ENCODE measurements at places on chromosomes 3 and 15.

GRCh38 chr3:136476280-136476679 is 226.1 kb downstream of the PCCB start:
- DNase-seq: no peak

DNA sequence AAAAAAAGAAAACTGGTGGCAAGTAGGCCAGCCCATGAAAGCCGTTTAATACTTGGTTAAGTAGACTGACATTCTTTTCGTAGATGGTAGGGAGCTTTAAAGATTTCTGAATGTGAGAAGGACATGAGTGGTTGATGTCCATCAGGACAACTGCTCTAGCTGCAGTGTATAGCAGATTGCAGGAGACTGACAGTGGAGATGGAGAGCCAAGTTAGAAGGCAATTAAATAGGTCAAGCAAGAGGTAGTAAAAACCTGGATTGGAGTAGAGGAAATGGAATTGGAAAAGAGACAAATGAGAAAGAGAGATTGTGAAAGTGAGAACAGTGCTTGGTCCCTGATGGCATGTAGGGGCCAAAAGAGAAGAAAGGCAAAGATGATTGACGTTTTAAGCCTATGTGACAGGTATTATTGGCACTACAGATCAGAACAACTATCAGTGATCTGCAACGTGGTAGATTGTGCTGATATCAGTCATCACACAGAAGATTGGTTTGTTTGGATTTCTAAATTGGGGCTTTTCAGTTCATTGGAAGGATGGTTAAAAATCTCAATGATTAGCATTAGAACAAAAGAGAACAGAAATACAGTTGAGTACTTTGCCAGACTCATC is 74.0 kb downstream of the CNTN4 start:
- DNase-seq: no peak

- no peak for DNase-seq
Measured at GRCh38 chr3:97689111-97689510, 75.4 kb upstream of the ARL6 start.

DNA sequence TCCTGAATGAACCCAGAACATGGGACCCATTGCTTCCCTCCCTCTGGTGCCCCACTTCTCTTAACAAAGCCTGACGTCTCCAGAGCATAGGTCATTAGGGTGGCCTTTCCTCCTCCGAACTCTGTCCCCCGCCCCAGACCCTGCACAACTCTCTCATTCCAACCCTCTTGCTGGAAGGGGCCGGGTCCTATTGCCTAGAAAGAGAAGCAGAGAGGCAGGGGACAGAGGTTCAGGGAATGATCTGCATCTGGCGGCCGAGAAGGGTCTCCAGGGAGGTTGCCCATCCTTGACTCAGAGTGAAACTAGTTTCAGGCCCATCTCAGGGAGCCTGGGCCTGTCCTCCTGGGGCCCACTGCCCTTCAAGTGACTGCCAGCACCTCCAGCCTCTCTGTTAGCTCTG is 79.0 kb downstream of the LINGO1 start:
- DNase-seq: no peak

DNA sequence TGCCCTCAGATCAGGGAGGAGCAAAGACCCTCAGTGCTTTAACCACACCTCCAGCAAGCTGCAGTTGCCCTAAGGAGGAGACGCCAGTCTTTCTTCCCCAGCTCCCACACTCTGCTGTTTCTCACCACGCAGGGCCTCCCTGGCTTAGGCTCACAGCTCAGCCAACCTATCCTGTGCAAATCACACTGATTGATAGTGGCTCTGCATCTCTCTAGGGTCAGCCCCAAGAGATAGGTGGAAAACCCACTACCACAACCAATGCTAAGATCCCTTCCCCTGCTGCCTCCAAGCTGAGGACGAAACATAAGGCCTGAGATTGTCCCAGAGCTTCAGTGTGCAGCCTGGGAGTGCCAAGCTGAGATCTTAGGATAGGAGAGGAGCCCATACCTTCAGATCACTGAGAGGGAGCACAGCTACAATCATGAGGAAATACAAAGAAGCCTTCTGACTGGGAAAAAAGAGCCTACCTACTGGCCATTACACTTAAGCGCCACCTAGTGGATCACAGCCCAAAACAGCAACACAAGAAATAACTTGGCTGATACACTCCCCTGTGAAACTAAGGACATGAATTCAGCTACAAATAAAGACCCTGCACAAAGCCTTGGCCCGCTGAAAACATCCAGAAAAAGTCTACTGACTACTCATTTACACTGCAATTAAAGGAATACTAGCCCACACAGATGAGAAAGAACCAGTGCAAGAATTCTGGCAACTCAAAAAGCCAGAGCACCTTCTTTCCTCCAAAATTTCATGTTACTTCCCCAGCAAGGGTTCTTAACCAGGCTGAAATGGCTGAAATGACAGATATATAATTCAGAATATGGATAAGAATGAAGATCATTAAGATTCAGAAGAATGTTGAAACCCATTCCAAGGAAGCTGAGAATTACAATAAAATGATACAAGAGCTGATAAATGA is 271.5 kb upstream of the DCBLD2 start:
- peak; percentile 88 for DNase-seq

DNA sequence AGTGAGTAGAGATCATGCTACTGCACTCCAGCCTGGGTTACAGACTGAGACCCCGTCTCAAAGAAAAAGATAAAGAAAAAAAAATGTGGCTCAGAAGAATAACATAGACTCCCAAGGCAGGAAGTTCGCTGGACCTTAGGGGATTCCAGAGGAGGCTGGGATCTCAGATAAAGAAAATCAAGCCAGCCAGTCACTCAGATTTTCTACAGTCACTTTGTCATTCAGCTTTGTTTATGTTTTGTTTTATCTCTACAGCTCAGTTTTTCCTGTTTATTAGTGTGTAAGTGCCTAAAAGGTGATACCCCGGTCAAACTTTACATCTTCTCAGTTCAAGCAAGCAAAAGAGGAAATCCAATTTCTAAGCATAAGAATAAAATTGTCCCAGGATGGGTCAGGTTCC is 6.3 kb downstream of the TMEM202 start:
- DNase-seq: no peak

DNA sequence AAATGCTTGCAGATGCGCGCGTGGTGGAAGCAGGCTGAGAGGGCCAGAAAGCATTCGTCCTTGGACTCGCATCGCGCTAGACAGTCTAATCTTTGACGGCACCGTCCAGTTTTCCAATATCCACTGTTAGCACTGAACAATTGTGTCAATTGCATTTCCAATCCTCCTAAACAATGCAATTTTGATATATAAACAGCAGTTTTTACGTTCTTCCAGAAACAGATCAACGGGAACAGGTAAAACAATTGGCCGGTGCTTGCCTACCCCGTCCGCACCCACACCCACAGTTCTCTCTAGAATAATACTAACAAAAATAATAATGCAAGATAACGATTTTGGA is 17.2 kb downstream of the CPN2 start:
- no peak for DNase-seq

GRCh38 chr3:139537795-139538621 is 1.5 kb downstream of the RBP1 start:
- DNase-seq: no peak

DNA sequence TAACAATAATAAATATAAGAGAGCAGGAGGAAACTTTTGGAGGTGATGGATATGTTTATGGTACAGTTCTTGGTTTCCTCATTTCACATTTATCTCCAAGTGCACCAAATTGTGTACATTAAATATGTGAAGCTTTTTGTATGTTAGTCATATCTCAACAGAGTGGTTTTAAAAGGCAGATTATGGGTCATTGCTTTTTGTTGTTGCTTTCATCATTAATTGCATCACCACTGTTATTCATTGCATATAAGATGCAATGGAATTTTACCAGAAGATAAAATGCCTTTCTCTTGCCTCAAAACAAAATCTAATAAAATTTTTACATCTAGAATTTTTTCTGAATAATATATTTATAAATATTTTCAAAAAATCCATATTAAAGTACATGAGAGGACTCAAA is 1198.9 kb upstream of the GBE1 start:
- DNase-seq: no peak

GRCh38 chr3:187961366-187961765 is 192.6 kb upstream of the LPP start:
- no peak for DNase-seq

GRCh38 chr3:29080967-29081366 is 199.9 kb upstream of the RBMS3 start:
- DNase-seq: no peak

- peak; percentile 19 for DNase-seq
Measured at GRCh38 chr15:30956216-30957124, 35.0 kb downstream of the MTMR10 start.

DNA sequence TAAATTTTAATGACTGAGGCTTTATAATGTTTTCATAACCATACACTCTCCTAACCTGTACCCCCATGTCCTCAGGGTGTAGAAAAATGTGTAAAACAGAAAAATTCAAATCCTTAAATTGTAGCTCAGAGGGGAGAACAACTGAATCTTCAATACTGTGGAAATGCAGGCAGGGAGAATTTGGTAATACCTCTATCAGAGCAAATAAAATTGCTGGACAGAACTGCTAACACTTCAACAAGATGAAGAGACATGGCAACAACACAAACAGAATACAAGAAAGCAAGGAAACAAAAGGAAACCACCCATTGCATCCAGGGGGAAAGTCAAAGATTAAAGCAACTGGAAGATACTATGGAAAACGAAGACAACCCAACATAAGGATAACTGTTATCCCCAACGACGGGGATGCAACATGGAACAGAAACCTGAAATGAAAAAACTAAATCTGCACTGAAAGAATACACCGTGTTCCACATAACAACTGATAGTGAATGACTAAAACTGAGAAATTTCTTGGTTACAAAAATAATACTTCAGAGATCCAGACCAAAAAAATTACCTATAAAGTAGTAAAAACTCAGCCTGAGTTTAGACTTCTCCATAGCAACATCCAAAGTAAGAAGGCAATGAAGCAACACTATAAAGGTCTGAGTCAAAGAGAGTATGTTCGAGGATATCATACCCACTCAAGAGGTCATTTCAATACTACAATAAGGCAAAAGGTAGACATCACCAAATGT is 48.5 kb downstream of the HACD2 start:
- DNase-seq: no peak

DNA sequence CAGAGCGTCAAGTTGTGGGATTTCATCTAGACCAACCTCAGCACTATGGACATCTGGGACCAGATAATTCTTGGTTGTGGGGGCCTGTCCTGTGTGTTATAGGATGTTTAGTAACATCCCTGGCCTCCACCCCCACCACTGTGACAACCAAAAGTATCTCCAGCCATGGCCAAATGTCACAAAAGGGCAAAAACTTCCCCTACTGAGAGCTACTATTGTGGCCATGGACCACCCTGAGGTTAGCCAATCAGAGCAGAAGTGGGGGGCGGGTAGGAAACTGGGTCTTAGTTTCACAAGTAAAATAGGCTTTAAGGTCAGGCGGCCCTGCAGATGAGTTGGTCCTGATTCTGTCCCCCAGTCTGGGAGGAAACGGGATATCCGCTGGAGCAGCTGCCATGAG is 25.4 kb downstream of the KIF7 start:
- DNase-seq: no peak

GRCh38 chr15:85554852-85555521 is 174.6 kb downstream of the AKAP13 start:
- no peak for DNase-seq

DNA sequence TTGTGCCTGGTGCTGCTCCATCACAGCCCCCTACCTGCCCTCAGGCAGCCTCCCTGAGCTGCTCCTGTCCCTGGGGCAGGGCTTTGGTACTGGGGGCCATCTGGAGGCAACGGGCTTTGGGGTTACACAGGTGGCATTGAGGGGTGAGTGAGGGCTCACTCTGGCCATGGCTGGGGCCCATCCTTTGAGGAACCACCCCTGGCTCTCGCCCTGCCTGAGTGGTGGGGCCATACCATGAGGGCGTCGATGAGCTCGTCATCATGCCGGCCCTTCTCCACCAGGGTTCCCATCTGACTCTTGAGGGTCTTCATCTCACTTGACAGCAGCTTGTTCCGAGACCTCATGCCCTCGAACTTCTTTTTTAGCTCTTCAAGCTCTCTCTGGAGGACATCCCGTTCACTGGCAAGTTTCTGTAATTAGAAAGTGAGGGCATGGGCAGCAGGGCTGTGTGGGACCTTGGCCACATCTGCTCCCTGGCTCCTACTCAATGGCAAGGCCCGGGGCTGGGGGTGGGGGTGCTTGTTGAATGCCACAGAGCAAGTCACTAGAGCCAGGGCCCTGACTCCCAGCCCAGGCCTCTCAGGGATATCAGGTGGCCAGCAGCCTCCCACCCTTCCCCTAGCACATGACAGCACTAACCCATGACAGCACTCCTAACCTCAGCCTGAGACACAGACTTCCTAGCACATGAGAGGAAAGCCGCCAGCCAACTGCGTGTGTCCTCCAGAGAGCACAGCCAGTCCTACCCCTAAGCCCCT is 33.5 kb downstream of the CCDC13 start:
- no peak for DNase-seq

GRCh38 chr15:52728899-52729298 is 49.7 kb upstream of the ATOSA start:
- peak; percentile 47 for DNase-seq

- peak; percentile 48 for DNase-seq
Measured at GRCh38 chr3:150761831-150762661, 923 bp downstream of the SIAH2 start.

DNA sequence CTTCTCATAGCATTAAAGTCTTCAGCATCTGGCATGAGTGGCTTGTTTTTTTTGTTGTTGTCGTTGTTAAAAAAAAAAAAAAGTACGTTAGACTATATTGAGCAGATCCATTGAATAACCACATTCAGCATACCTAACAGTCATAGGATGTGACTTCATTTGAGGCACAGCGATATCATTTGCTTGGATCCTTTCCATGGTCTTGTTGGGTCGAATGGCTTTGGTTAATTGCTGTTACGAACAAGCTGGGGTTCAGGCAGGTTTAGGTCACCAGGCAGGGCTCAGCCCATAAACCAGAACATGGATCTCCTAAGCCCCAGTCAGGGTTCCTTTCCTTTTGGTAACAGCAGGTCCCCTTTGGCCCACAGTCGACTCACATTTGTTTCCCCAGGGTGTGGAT is 76.2 kb downstream of the POLR2M start:
- DNase-seq: no peak

GRCh38 chr15:56530157-56530556 is 65.2 kb upstream of the MNS1 start:
- DNase-seq: no peak

DNA sequence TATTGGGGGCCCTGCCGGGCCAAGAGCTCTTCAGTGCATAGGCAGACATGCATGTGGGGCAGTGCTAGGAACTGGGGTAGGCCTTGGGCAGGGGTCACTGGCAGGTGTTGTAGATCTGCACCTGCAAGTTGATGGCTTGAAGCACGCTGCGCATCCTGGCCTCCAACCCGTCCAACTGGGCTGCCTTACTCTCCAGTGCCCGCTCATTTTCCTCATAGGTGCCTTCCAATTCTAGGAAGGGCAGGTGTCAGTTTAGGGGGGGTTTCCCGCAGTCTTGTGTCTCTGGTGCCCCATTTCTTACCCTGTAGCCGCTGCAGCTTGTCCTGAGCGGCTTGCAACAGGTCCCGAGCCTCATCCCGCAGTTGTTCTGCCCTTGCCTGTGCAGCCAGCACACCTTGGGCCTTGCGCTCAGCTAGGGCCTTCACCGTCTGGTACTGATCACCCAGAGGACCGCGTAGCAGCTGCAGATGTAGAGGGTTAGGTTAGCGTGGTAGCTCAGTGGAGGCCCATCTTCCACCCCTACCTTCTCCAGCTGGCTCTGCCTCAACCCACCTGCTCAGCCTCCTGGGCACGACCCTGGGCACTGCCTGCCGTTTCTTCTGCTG is 611 bp upstream of the USP19 start:
- DNase-seq: no peak
